ENCODE measurements at places on chromosomes 1 and 21.

DNA sequence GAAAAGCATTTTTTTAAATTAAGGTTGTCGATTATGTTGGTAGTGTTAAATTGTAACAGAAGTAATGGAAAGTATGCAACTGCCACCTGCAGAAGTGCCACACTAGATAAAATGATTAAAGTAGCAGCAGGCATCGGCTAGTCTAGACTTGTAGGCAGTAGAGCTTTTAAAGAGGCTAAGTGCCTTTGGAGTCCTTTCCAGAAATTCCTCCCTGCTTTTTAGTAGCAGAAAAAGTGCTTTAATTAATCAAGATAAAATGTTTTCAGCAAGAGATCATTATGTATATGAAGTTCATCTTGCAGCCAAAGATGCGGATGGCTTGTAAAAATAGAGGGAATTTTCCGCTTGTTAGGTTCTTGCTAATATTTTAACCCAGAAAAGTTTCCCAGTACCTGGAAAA, 87.1 kb upstream of the LRRC8D start:
- no peak for DNase-seq

- DNase-seq: no peak
Measured at GRCh38 chr1:169526120-169526832, 40.5 kb upstream of the SLC19A2 start.

- DNase-seq: no peak
Measured at GRCh38 chr21:26847921-26848320, 2.7 kb upstream of the ADAMTS1 start.

DNA sequence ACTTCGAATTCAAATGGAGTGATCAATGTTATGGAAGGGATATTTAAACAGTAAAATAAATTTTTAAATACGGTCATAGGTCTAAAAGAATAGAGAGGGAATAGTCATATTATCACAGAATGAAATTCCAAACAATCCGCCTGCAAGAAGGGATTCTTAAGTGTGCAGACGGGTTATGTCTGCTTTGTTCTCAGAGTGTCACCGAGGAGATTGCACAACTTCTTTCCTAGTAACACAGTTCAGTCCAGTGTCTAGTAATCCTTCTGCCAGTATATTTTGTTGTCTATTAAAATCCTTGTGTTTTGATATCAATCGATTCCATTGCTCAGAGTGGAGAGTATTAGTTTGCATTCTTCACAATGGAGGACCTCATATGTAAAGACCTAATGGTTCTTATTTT, 48.4 kb downstream of the LRRC53 start:
- DNase-seq: no peak

All from activated CD4-positive, alpha-beta T cell treated with anti-CD3 and anti-CD28 coated beads, Interleukin-2, amount 50 U/mL, for 4 hours (primary cell).